ENCODE measurements at places on chromosomes 3 and 15. TPM values are rescaled to one million over a fixed set of nuclear protein-coding genes. Genes with fewer than 3 reads are reported as not detected.

DNA sequence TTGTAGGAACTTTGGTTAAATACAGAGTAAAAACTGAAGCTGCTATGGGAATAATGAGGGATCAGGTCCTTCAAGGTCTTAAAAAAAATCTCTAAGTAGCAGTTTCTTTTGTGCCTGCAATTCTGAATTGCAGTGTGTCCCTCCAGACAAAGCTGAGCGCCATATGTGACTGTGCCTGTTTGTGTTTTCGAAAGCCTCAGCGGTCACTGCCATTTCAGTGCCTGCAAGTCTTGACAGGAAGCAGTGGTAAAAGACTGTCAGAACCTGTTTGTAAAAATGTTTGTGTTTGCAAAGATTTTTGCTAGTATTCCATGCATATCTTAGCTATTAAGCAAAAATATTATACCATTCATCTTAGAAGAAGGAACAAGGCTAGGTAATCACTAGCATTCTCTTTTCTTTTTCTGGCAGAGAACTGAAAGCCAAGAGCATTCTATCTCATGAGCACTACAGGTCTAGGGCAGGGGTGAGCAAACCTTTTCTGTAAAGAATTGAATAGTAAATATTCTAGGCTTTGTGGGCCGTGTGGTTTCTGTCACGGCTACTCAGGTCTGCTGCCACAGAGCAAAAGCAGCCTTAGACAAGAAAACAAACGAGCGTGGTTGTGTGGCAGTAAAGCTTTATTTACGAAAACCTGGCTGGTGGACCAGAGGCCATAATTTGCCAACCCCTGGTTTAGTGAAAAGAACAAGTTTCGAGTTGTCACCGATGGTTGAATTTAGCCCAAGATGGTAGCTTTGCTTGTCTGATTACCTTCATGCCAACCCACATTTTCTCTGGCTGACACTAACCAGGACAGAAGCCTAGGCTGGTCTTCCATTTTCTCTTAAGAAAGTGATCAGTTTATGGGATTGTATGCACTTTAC is 134.4 kb downstream of the CACNA1D start:
- DNase-seq = no peak

The CHRM5 gene
- total RNA-seq = not detected

DNA sequence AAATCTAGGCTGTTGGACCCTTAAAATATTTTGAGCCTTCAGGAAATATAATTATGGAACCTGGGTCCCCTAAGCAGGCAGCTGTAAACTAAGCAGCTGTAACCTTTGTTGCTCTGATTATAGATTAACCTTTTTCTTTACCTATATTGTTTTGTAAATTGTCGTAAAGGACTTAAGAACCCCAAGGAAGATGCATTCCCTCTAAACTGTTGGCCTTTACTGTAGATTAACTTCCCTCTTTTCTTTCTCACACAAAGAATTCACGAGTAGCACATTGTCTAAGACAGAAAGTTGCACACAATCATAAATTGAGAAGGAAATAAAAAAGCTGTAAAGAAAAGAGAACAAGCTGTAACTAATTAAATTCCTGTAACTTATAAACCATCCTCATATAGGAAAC is 877.3 kb downstream of the ROBO2 start:
- DNase-seq = no peak

The RAD51 gene
- total RNA-seq = 4.3 TPM

DNA sequence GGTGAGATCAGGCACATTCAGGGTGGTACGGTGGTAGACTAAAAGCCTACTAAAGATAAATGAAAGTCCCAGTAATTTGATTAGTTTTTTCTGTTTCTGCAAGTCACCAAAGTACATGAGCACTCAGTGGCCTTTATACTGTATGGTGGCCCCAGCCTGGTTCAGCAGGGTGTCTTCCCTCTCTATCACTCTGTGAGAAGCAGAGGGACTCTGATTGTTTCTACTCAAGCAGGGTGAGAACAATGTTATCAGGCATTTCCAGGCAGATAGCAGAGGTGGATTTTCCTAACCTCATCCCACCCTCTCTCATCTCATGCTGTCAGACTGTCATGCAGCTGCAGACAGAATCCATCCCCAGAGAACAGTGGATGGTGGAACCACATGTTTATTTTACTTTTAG is 71.5 kb upstream of the BFSP2 start:
- DNase-seq = no peak

DNA sequence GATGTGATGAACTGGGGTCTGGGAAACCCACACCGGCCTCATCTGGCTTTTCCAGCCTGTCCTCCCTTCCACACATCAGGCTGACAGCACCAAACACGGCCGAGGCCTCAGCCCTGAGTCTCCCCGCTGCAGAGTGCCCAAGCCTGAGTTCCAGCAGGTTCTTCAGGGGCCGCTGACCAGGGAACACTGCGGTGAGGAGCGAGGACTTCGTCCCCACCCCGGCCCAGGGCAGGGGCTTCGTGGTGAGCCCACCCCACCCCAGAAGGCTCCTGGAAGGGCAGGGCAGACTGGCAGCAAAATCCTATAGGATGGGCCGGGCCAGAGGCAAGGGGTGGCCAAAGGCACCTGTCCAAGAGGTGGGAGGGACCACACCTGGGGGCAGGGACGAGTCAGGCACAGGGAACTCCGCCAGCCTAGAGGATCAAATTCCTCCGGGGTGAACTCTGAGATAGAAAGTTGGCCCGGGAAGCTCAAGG is at the start of gene SLC51A:
Gene SLC51A, plus strand, starts transcription at position 446 of the 476 bp plus-strand sequence. CDS start 179 bp downstream, outside the sequence.
- DNase-seq = no peak

The GPR27 gene
- total RNA-seq = 8.6 TPM

The TRPC1 gene
- 12.2 TPM for total RNA-seq

- DNase-seq = no peak
These were observed 307.6 kb downstream of the GAP43 start for GRCh38 chr3:115930922-115931321.

DNA sequence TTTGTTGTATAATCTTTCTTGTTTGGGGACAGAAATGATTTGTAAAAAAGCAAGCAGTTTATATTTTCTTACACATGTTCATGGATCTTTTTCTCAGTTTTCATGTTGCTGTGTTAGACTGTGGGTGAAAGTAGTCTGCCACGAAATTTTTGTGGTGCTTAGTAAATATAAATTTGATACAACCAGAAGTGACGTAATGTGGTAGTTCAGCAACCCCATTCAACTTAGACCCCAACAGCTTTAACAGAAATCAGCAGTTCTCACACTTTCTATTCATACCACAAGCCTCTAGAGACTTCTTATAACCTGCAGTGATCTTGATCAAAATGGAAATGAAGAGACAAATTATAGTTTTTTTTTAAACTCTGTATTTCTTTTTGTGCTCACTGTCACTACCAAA is 120.2 kb upstream of the IGSF10 start:
- no peak for DNase-seq

DNA sequence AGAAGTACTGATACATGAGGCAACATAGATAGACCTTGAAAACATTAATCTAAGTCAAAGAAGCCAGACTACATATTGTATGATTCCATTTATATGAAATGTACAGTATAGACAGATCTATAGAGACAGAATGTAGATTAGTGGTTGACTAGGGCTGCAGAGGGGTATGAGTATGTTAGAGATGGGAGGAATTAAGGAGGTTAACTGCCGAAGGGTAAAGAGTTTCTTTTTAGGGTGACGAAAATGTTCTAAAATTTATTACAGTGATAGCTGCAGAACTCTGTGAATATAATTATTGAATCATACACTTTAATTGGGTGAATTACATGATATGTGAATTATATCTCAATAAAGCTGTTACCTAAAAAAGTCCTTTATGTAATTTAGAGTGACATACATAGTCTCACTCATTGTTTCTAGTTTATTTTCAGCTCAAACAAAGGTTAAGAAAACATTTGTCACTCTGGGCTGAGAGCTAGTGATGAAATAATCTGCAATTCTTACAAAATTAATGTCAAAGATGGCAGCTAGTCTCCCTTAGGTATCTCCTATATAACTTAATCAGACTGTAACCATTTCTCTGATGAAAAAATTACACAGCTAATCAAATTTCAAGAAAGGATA is 61.4 kb downstream of the DENND4A start:
- peak; percentile 75 for DNase-seq

- DNase-seq = no peak
These were observed 857.9 kb upstream of the CADM2 start for GRCh38 chr3:84100861-84101260.

Data from NCI-H460 (cell line).